ENCODE measurements at places on chromosomes 7 and 10.
A peak's percentile ranks its signal among the peaks of the same experiment; 100 is the strongest.

DNA sequence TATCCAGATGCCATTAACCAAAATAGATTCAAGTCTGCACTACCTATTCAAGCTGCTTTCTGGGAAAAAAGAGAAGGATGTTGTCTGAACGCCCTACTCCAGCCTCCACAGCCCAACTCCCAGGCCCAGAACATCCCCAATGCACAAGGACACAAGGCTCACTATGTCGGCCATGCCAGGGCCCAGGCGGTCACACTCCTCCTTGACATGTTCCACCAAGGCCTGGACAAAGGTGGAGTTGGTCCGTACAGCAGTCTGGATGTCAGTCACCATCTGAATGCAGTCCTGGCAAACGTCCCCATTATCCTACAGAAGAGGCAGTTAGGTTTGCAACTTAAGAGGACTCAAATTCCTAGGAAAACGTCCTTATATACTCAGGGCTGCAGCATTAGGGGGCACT, 23.2 kb downstream of the PSAP start:
- DNase-seq, result no peak

GRCh38 chr10:96835899-96836298, 3.8 kb downstream of the LCOR start:
- no peak for DNase-seq

- DNase-seq, result peak; percentile 4
Observed at GRCh38 chr10:118045837-118046394, 825 bp downstream of the RAB11FIP2 start.

DNA sequence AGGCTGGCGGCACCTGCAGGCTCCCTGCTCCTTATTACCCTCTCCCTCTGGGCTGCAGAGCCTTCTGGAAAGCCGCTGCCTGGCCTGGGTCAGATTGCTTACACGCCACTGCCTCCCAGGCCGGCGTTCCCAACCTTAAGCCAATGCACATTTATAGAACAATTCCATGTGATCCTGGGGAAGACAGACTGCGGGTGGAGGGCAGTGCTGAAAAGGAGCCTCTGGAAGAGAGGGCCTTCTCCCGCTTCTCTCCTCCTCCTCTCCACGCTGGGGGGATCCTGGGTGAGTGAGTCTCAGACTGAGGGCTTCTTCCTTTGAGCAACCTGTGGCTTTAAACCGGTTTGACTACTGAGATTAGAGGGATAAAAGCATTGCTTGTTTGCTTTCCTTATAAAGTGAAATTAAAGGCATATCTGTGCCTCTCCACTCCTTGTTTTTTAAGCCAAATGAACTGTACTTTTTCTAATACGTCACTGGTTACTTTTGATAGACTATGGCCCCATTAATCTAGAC, 5.5 kb downstream of the TACC2 start:
- no peak for DNase-seq

DNA sequence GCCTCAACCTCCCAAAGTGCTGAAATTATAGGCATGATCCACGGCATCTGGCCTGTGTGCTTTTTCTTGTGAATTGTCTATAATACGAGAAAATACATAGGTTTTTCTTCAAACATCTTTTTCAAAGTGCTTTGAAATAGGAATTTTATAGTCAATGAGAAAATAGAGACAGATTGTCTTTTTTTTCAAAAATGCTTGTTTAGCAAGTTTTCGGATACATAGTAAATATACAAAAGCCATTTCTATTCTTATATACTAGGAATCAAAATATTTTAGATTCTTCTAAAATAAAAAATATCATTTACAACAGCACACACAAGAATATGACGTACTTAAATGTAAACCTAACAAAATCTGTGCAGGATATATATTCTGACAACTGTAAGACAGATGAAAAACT, 1.6 kb upstream of the LYZL2 start:
- no peak for DNase-seq

GRCh38 chr7:50492770-50493519, 42.8 kb upstream of the FIGNL1 start:
- no peak for DNase-seq

- no peak for DNase-seq
Observed at GRCh38 chr7:117097860-117098259, 144.6 kb downstream of the ST7 start.

- DNase-seq, result no peak
Observed at GRCh38 chr7:80781146-80781545, 137.7 kb downstream of the SEMA3C start.

- no peak for DNase-seq
Observed at GRCh38 chr10:61448841-61449600, 4.2 kb downstream of the TMEM26 start.

GRCh38 chr7:108972004-108972403, 402.3 kb downstream of the DNAJB9 start:
- no peak for DNase-seq

- DNase-seq, result no peak
Observed at GRCh38 chr7:45575501-45576248, 1.5 kb downstream of the ADCY1 start.

GRCh38 chr7:111914291-111914690, 291.9 kb downstream of the DOCK4 start:
- no peak for DNase-seq

GRCh38 chr7:121510302-121510701, 114.2 kb upstream of the FAM3C start:
- DNase-seq, result no peak

- no peak for DNase-seq
Observed at GRCh38 chr10:74117738-74118137, 32.9 kb downstream of the AP3M1 start.

GRCh38 chr10:88853155-88853881, 1.7 kb upstream of the ANKRD22 start:
- no peak for DNase-seq

- no peak for DNase-seq
Observed at GRCh38 chr7:76356823-76357222, 2.0 kb downstream of the YWHAG start.
